ENCODE measurements at places on chromosomes 7 and 10.

GRCh38 chr10:92082583-92083280 is 159.2 kb downstream of the BTAF1 start:
- DNase-seq, result no peak

DNA sequence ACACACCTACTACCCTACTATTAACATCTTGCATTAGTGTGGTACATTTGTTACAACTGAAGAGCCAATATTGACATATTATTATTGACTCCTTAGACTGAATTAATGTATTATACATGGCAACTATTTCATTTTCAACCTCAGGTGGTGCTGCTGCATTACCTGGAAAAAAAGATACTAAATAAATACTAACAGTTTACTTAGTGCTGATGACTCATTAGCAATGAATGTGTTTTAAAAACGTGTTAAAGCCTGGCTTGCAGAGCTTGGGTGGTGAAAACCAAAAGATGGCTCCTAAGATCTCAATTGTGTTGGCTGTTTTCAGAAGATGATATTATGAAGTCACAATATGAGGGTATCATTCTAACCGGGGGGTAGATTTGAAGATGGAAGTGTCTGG is 34.8 kb downstream of the CFAP43 start:
- DNase-seq, result no peak

GRCh38 chr10:34437906-34438305 is 377.2 kb downstream of the PARD3 start:
- no peak for DNase-seq

- no peak for DNase-seq
These were observed 7.9 kb downstream of the LAT2 start for GRCh38 chr7:74217455-74218342.

- DNase-seq, result no peak
These were observed 72.5 kb upstream of the BTBD16 start for GRCh38 chr10:122198631-122199030.

DNA sequence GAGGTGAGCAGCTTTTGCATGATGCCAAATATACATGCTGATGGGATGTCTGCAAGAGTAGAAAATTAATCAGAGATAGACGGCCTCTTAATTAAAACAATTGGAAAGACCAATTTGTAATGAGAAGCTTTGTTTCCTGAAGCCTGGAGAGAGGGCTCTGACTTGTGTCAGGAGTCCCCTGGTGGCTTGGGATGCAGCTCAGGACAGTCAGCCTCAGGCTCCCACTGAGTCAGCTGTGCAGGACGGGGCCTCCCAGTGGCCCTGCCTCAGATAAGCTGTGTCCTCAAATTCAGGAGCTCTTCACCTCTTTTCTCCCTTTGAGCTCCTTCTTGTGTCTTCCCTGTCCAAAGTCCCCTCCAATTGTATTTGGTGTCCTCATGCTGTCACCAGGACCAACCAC is 438.9 kb upstream of the PODXL start:
- no peak for DNase-seq

GRCh38 chr10:28678687-28679457 is 1.6 kb downstream of the BAMBI start:
- no peak for DNase-seq

GRCh38 chr10:94357193-94357592 is 5.5 kb downstream of the NOC3L start:
- DNase-seq, result no peak

GRCh38 chr7:106486331-106486730 is 174.6 kb downstream of the CCDC71L start:
- no peak for DNase-seq

DNA sequence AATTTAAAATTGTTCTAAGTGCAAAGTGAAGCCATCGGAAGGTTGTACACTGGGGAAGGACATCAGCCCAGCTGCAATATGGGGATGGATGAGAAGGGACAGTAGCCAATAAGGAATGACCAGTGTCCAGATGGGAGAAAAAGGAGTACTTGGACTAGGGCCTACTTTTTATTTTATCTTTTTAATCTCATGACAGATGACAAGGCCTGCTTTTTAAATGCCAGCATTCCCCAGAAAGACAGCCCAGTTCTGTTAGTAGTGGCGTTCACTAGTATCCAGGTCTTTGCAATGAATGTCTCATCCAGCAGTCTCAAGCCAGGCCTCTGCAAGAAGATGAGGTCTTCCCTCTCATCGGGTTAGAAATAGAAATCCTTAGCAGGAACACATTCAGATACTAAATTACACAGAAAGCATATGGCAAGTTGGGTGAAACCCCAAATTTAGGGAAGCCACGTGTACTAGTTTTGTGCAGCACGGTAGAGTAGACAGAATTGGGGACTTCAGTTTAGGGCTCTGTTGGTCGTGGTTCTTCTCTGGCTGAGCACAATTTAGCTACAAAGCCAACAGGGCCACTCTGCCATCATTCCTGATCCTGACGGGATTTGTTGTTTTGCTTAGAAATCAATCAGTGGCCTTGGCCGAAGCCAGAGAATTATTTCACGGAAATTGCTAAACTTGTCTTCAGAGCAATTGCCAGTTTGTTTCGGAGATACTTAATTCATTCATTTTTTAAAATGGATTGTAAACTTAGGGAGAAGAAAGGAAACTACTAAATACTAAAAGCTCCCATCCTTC is 227.8 kb downstream of the ARHGAP21 start:
- DNase-seq, result no peak

GRCh38 chr10:132310701-132311337 is 3.1 kb upstream of the STK32C start:
- no peak for DNase-seq

DNA sequence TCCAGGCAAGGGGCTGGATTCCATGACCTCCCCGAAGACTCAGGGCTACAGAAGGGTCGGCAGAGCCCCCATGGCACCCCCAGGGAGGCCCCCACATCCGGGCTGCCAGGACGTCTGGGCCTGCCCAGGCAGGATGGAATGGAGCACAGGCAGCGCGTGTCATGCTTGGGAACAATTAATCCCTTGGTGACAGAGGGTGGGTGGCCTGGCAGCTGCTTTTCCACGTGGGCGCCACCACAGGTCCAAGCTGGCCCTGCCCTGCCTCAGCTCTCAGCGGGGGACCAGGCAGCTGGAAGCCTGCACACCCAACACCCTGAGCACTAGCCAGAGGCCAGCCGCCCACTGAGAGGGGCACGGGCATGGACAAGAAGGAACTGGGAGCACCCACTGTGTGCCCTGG is 11.4 kb downstream of the ELN start:
- DNase-seq, result no peak

- no peak for DNase-seq
These were observed at the start of gene SFRP5 for GRCh38 chr10:97771913-97772823. Gene SFRP5, minus strand, starts transcription at chr10:97771999. Its CDS starts 166 bp downstream, at chr10:97771833.

DNA sequence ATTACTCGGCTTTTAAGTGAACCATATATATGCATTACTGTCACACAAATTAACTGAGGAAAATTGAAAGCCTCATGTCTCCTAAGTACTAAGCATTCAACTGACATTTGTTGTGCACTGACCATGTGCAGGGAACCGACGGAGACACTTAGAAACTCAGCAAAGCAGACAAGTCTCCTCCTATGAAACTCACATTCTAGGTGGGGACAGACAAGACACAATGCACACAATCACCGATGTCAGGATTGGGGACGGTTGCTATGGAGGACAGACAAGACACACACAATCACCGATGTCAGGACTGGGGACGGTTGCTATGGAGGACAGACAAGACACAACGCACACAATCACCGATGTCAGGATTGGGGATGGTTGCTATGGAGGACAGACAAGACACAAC is 134.0 kb downstream of the PTPRN2 start:
- no peak for DNase-seq

- no peak for DNase-seq
These were observed 257.5 kb downstream of the IPMK start for GRCh38 chr10:58010073-58010702.

DNA sequence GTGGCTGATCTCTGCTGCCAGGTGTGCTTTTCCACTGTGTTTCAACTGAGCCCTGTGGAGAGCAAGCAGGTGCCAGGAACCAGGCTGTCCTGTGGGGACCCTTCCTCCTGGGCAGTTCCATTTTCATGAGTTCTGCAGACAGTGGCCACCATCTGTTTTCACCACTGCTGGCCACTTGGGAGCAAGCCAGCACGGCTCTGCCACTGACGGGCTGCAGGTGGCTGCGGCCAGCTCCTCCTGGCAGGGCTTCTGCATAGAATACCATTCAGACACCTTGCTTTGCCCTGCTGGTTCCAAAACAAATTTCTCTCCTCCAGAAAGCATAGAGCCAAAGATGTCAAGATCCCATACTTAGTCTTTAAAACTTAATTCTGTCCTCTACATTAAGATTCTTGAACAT is 48.3 kb downstream of the LANCL2 start:
- DNase-seq, result no peak

GRCh38 chr10:34814223-34814912 is 728 bp downstream of the PARD3 start:
- no peak for DNase-seq

DNA sequence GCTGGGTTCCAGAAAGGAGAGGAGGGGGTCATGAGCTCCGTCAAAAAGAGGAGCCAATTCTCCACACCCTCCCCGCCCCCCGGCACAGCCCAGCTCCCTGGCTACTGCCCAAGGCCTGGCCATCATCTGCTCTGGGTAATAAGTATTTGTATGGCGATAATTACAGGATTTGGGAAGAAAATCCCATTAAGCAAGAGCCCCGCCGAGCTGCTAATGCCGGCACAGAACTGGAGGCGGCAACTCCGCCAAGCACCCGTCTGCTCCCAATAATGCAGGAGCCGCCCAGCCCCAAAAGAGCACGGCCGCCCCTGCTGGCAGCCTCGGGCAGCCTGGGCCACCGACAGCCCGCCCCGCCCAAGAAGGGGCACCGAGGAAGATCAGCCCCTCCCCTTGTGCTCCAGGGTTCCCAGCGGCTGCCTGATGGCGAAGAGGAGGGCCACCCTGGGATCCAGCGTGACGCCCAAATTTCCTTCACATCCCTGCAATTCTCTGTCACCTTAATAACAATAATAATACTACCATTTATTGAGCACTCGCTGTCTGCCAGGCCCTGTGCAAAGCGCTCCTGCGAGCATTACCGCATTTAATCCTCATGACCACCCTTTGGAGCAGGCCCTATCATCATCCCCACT is 5.9 kb downstream of the SLIT1 start:
- no peak for DNase-seq

DNA sequence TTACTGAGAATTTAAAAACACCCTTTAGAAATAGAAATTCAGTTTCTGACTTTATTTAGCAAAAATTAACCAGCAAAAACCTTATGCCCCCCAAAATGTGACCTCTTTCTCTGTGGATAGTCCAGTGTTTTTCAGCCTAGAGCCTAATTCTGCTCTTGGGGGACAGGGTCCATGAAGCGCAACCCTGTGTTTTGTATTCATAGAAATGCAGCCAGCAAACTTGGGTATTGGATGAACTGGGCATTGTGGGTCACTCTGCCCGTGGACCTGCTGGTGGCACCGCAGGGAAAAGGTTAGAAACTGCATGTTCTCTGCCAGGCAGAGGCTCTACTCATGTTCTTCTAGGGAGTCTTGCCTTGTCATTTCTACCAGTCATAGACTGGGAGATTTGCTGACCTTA is 787.4 kb upstream of the C7orf33 start:
- DNase-seq, result no peak

DNA sequence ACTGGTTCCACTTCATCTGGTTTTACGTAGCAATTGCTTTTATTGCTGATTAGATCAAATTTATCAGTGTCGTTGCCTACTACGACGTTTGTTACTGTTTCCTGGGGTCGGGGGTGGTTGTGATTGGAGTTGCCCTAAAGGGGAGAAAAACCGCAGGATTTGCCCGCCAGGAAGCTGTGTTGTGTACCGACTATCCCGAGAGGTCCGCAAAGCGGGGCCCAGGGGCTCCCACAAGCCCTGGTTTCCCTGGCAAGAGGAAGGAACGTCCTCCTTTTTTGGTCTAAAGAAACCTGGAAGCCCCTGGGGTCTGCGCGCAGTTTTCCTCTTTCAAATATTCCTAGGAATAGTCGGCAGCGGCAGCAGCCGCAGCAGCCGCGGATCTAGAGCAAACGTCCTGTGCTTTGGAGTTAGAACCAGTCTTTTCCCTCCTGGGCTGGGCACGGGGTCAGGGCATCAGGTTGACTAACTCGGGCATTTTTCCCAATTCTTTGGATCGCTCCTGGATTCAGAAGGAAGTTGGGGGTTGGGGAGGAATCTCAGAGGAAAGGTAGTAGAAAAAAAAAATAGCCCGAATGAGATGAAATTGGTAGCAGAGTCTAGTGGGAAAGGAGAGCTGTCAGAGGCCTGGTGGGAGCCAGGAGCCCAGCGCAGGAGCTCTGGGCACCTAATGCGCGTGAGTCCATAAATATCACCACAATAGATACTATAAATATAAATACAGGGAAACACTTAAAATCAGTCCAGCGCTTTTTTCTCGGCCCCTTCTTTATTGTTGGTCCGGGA is 4.6 kb downstream of the VAX1 start:
- DNase-seq, result no peak

- DNase-seq, result no peak
These were observed 103.2 kb upstream of the CYP26C1 start for GRCh38 chr10:92957223-92958010.

DNA sequence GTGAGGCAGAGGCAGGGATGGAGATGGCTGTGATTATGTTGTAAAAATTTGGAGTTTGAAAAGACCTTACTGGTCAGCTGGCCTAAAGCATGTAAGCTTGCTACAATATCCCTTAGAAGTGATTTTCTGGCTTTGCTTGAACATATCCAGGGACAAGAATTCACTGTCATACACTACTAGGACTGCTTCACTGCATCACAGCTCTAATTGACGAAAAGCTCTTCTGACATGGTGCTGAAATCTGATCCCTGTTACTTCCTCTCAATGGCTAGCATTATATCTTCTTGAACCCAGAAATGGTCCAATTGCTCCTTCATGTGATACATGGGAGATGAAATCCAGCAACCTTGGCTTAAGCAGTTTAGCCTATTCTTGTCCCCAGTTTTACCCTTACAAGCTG is 197.7 kb upstream of the HPS1 start:
- DNase-seq, result no peak
